ENCODE measurements at places on chromosomes 5 and 9. TPM values are rescaled to one million over a fixed set of nuclear protein-coding genes. Genes with fewer than 3 reads are reported as not detected.

IRGM gene
- not detected for total RNA-seq

DNA sequence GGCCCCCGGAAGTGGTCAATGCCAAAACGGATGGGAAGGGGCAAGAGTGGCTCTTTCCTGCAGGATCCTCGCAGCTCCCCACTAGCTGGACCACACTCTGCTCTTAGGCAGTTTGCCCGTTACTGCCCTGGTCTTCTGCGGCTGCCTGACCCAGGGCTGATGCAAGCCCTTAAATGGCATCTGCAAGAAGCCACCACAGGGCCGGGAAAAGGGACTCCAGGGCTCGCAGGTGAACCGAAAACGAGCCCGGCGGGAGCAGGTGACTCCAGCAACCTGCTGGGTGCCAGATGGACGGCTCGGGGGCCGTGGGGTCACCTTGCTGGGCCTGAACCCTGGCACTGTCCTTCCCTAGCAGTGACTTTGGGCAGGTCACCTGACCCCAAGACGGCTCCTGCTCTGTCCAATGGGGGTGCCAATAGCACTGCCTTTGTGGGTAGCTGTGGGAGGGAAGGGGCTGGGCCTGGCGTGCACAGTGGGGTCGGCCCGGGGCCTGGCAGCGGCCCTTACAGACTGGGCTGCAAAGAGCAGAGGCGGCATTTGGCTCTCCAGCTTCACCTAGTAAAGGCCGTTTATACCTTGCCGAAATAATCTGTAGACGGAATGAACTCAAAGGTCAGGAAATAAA, 1.3 kb downstream of the TMEM250 start:
- no peak for DNase-seq

DNA sequence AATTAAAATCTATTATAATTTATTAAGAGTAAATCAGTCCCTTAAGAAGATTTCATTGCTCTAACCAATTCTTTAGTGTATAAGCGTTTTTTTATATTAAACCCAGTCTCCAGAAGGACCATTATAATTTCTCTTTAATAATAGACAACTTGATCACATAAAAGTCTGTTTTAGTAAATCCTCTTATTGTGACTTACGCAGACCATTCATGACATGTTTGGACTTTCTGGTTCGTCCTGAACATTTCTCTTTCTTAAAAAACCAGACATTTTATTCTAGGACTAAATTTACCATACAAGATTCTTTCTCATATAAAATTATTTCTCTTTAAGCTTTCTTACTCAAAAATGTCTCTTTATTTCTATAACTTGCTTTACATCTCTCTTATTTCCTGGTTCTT, 196.2 kb upstream of the RAI14 start:
- DNase-seq, result no peak

F12 gene
- 4.0 TPM for total RNA-seq

SLC6A18 gene
- not detected for total RNA-seq

GNA14 gene
- 0.63 TPM for total RNA-seq

GRCh38 chr9:31671011-31671410, 713.4 kb upstream of the ACO1 start:
- DNase-seq, result no peak

GPR150 gene
- total RNA-seq, result not detected

TBC1D2 gene
- total RNA-seq, result 21.4 TPM

SLC31A1 gene
- total RNA-seq, result 20.9 TPM

DNA sequence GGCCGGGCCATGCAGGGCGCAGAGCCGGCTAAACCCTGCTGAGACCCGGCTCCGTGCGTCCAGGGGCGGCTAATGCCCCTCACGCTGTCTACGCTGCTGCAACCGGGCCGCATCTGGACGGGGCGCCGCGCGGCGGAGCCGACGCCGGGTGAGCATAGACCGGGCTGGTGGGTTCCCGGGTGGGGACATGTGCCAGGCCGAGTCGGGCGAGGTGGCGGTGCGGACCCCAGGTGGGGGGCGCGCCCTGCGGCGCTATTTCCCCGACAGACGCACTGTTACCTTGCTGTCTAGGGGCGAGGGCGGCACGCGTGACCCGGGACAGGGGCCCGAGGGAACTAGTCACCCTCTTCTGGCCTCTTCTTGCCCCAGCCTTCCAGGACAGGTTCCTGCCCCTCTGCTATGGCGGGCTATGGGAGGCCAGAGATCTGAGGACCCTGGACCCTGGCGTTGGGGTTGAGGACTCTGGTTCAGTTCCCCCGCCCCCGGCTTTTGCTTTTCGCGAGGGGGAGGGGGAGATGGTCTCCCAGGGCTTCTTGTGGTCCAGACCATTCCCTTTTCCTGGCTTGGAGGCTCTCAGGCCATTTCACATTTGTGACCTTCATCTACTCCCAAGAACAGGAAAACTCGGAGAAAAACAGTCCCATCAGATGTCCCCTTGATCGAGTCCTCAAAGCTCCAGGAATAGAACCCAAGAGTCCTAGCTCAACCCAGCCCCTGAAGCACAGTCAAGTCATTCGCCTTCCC, 536 bp downstream of the SLC27A4 start:
- DNase-seq, result no peak

KCNV2 gene
- not detected for total RNA-seq

DNA sequence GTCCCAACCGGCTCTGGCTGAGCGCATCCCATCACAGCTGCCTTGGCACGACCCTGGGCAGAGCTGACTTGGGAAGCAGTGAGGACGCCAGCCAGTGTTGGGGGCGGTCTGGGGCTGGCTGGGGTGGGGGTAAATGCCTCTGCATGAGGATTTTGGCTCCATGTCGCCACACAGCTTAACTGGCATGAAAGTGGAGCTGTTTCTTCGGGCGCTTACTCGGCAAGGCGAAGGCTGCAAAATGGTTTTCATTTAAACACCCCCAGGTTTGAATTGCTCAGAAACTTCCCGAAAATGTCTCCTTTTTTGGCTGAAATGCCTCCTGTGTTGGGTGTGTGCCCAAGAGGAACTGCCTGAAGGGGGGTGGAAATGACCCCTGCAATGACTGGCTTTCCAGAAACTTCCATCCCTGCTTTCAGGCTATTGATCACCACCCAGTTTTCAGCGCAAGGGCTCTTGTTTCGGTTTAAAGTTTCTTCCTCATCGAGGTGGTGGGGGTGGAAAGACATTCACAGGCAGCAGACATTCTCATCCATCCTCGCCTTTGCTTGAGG, 38.3 kb downstream of the PTGES start:
- no peak for DNase-seq

TPPP gene
- total RNA-seq, result 2.5 TPM

DNA sequence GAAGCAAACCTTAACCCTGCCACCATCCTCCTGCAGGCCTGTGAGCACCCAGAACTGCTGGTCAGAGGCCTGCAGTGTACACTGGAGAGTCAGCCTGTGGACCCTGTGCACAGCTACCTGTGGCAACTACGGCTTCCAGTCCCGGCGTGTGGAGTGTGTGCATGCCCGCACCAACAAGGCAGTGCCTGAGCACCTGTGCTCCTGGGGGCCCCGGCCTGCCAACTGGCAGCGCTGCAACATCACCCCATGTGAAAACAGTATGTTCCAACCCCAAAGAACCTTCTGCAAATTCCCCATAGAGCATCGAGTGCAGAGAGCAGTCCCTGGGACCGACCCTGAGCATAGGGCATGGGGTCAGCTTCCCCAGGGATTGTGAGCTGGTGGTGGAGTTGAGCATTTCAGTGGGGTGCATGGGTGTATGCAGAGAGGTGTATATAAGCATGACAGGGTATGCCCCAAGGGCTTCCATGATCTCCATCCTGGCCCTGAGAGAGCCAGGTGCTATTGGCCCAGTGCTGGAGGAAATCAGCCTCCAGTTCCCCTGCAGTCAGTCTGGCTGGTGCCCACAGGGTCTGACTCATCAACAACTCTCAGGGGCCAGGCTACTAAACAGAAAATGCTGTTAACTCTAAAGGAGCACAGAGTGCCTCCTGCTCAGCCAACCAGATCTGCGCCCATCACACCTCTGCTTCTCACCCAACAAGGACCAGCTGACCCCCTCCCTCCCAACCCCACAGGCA, 126.2 kb downstream of the SAXO1 start:
- DNase-seq, result peak; percentile 28

RNF44 gene
- total RNA-seq, result 36.6 TPM

DNA sequence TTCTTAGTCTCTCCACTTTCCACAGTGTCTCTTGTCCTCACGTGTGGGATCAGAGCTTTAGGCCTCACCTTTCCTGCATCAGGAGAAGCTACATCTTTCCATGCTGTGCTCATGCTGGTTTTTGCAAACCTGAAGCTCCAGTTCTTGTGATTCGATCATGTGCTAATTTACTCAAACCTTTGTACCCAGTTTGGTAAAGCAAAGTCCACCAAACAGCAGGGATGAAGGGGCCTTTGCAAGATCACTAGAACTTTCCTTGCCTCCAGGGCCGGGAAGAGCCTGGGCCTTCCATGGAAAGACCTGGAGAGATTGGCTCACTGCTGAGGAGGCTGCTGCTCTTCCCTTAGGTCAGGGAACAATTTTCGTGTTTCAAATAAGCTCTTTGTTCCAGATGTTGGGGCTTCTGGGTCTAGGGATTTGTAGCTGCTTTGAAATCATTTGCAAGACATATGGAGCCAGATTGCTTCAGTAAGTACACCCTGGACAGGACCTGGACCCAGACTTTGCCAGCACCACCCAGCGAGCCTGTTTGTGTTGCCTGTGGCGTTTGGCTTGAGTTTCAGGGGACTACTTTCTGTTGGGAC, 18.7 kb upstream of the SPATA31E1 start:
- DNase-seq, result no peak

DNA sequence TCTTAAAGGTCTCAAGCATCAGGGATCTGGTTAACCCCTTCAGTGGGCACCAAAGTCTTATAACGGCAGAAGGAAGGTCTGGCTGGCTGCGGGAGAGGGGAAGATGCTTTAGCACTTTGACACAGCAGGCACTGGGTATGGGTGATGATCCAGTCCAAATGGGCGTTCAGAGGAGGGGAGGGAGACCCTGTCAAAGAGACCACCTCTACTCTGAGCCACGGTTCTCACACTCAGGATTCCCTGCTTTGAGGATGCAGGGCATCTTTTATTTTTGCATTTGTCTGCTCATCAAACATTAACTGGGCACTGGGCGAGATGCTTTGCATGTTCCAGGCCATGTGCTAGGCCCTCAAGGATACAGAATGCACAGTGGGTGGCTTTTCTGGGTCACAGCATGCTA, 204.0 kb downstream of the DAB2IP start:
- DNase-seq, result no peak

C9orf85 gene
- total RNA-seq, result 19.1 TPM

FSD1L gene
- 4.9 TPM for total RNA-seq

GRCh38 chr5:141507387-141508091, 18.7 kb downstream of the PCDHGC5 start:
- DNase-seq, result no peak

- DNase-seq, result no peak
Observed at GRCh38 chr9:129624168-129624759, 1.7 kb upstream of the NTMT1 start.
